ENCODE measurements at places on chromosomes 5 and 9.

DNA sequence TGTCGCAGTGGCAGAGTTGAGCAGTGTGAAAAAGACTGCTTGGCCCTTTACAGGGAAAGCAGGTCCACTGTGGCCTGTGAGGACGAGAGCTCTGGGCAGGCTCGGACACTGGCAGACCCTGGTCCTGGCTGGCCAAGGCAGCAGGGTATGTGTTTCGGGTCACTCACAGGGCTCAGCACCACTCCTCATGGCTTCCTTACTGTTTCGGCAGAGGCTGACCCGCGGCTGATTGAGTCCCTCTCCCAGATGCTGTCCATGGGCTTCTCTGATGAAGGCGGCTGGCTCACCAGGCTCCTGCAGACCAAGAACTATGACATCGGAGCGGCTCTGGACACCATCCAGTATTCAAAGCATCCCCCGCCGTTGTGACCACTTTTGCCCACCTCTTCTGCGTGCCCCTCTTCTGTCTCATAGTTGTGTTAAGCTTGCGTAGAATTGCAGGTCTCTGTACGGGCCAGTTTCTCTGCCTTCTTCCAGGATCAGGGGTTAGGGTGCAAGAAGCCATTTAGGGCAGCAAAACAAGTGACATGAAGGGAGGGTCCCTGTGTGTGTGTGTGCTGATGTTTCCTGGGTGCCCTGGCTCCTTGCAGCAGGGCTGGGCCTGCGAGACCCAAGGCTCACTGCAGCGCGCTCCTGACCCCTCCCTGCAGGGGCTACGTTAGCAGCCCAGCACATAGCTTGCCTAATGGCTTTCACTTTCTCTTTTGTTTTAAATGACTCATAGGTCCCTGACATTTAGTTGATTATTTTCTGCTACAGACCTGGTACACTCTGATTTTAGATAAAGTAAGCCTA is 15.7 kb downstream of the SQSTM1 start:
- DNase-seq = no peak

- no peak for DNase-seq
Measured at GRCh38 chr5:7970816-7971215, 101.9 kb downstream of the MTRR start.

DNA sequence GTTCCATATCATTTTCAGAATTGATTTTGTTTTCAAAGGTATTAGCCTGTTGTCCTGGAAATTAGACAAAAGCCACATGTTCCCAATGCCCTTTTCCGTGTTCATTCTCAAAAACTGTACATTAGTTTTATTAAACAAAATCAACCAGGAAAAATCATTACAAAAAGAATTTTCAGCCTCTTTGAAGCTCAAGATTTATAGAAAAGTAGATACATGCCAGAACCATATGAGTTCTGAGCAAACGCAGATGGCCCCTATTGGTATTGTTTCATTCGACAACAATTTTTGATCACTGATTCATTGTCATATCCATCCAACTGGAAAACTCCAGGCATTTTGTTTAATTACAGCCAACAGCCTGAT is 148.5 kb upstream of the GRAMD2B start:
- DNase-seq = no peak

GRCh38 chr5:153223376-153223775 is 267.1 kb upstream of the GRIA1 start:
- DNase-seq = no peak

DNA sequence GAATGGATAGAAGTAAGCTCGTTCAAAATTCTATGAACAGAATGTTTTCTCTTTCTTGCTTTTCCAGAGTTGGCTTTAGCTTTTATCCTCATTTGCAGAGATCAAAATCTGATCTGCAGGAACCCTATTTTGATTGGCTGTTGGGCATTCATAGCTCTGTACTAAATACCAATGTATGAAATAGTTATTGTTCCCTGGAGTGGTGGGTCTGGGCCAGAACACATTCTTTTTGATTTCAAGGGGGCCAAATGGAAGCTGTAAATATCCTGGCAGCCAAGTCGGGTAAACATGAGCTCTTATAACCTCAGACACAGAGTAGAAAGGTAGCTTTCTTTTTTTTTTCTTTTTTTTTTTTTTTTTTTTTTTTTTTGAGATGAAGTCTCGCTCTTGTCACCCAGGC is 241.5 kb downstream of the PDZD2 start:
- DNase-seq = no peak

- no peak for DNase-seq
Measured at GRCh38 chr9:35074141-35074540, 1.7 kb upstream of the VCP start.

DNA sequence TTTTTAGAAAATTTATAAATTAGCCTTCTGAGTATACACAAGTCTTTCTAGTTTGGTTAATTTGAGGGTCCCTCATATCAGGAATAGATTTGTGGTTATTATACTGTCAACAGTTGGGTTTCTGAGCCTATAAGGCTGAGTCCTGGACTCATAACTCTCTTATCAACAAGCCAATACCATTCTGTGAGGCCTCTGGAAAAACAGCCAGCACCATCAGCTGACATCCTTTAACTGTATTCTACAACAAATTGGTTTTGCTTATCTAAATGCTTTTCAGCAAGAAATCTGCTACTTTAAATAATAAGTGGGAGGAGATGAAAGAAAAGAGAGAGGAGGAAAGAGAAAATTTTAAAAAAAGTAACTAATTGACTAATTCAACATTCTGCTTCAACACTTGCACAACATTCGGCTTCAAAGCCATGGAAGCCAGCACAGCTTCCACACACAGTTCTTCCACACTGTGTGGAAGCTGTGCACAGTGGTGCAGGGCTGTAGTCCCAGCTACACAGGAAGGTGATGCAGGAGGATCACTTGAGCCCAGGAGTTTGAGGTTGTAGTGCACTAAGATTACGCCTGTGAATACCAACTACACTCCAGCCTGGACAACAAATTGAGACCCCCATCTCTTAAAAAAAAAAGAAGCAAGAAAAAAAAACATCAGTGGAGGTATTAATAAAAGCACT is 84.5 kb downstream of the UBAP2 start:
- no peak for DNase-seq

DNA sequence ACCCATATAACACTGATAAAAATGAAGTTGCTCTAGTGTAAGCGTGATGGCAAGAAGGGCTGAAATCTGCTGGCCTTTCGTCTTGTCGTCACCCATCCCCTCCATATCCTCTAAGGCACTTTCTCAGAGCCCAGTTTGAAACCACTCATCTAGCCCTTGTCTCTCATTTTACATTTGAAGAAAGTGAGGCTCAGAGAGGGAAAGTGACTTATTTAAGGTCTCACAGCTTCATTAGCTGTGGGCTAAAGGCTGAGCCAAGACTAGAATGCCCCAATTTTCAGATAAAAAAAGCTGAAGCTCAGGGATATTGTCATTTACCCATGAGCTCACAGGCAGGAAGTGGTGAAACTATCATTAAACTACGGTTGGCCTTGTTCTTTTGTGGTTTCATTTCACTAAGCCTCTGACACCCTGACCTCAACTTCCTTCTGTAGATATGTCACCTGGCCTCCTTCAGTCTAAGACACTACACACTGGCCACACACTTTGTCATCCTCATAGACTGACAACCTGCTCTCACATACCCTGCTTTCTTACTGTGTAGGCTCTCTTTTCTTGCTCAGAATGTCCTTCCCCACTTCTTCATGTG is 176.7 kb upstream of the DMAC1 start:
- DNase-seq = peak; percentile 11

DNA sequence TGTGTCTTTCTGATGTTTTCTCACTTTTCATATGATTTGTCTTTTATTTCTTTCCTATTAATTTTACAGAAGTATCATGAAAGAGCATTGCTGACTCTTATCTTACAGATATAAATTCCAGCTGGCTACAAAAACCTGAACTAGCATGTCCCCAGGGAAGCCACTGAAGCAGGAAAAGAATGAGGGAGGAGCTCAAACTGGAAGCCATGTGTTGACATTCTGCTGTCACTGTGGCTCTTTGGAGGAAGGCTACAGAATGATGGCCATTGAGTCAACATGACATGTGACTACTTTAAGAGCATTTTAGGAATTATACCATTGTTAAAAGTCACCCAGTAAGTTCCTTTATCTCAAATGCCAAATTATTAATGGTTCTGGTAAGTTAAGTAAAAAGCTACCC is 638.3 kb upstream of the DMAC1 start:
- no peak for DNase-seq

DNA sequence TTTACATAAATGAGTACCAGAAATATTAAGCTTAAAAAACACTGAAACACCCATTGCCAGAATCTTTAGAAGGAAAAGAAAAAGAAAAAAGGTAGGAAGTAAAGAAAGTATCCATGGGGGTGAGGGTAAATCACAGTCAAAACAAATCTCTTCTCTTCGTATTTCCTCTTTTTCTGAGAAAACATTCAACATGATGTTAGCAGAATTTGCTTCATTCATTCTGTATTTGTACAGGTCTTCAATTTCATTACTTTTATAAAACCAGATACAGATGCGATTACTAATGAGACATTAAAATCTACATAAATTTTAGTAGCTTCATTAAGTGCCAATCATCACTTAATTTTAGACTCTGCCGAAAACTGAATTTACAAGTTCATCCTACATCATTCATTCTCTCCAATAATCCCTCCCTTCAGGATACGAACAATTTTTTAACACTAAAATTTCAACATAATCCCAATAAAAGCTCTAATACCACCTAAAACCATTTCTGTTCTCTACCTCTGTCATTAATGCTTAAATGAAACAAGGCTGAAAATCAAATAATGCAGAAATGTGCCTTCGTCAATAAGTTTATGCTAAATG is 7.0 kb downstream of the NR3C1 start:
- no peak for DNase-seq

DNA sequence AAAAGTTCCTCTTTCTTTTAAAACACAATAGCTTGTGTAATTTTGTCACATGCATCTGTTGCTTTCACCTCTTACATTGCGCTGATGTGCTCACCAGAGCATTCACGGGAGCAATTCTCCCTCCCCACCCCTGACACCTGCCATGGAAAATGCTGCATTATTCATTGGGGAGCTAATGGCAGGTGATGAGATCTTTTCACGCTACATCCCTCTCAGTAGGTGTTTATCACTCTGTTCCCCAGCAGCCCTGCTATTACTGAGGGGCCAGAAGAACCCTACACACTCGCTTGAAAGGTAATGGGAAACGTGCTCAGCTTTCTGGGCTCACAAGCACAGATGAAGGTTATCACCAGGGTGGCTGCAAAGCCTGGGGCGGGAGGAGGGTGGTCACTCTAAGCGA is 398.0 kb downstream of the PSAT1 start:
- DNase-seq = no peak

DNA sequence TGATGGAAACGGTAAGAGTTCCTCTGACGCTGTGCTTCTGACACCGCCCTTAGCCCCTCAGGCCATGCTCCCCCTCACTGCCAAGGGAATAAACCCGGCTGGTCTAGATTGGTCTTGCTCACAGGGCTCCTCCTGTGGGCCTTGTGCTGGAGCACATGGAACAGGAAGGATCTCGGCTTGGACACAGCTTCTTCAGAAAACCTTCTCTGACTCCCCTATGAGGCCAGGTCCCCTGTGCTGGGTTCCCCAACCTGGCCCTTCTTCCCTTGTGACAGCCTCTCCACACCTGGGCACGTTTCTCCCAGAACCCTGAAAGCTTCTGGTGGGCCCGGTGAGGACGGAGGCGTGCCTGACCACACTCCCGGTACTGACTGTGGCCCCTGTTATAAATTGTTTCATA is 8.2 kb downstream of the SPATA31E1 start:
- DNase-seq = no peak

- DNase-seq = no peak
Measured at GRCh38 chr5:149418910-149419531, 39.9 kb upstream of the IL17B start.

DNA sequence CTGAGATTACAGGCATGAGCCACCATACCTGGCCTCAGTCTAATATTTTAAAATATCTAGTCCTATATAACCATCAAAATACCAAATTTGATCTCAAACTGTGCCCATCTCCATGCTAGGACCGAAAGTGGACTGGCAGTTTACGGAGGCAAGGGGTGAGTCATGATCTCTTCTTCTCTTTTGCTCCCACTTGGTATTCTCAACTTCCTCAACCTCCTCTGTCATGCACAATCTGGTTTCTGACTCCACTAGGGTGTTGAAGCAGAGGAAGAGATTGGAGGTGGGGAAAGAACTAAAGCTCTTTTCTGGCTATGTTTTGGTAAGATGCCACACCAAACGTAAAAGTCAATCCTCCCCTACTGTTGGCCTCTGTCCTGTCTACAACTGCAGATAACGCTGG is 55.9 kb upstream of the CEMIP2 start:
- DNase-seq = no peak

DNA sequence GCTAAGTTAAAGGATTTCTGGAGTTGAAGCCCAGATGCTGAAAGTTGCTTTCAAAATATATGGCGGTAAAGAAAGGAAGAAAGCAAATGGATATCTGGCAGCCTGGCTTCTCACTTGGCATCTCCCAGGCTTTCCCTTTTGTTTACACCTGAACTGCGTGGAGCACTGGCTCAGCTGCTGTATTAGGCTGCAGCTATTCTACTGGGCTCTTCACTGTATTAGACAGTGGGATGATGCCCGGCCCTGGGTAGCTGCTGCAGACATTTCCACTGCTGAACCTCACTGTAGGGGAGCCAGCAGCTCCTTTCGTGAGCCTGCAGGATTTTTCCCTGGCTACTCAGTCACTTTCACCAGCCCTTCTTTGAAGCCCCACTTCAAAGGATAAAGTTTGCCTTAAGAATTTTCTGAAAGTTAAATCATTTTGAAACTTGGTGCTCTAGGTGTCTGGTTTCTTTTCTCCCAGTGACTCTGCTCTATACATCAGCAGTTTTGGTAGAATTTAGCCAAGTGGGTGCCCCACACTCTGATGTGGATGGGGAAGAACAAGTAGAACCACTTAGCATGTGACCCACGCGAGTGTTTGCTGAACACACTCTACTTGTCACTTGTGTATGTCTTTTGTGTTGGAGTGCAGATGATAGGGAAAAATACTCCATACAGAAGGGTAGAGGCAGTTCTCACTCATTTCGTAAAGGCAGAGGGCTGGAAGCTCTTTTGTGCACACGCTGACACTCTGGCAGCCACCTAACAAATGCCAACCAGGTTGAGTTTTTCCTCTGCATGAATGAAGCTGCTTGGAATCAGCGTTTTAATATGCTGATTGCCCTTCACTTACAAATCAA is 49.9 kb downstream of the C9orf152 start:
- DNase-seq = no peak

All from RPMI8226 (cell line).